Fibroblast of pulmonary artery (primary cell): ENCODE measurements at places on chromosomes 13 and 19.

- no peak for DNase-seq
Observed at GRCh38 chr19:31132753-31133110, 216.5 kb downstream of the TSHZ3 start.

DNA sequence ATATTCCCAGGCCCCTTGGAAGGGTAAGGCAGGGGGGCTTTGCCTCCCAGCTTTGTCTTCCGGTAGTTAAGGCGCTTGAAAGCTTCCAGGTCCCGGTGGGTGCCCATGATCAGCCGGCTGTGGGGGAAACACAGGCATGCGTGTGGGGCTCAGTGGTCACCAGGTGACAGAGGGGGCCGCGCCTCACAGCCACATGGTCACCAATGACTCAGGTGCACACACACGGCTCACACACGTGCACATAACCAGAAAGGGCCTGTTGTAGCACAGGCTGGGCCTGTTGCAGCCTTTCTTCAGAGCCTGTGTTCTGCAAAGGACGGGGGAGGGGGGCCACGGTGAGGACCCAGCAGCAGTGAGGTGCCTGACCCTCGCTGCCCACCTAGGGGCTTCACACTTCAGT is 5.9 kb downstream of the NANOS3 start:
- no peak for DNase-seq

- no peak for DNase-seq
Observed at GRCh38 chr13:20760872-20761271, 12.9 kb downstream of the EEF1AKMT1 start.

DNA sequence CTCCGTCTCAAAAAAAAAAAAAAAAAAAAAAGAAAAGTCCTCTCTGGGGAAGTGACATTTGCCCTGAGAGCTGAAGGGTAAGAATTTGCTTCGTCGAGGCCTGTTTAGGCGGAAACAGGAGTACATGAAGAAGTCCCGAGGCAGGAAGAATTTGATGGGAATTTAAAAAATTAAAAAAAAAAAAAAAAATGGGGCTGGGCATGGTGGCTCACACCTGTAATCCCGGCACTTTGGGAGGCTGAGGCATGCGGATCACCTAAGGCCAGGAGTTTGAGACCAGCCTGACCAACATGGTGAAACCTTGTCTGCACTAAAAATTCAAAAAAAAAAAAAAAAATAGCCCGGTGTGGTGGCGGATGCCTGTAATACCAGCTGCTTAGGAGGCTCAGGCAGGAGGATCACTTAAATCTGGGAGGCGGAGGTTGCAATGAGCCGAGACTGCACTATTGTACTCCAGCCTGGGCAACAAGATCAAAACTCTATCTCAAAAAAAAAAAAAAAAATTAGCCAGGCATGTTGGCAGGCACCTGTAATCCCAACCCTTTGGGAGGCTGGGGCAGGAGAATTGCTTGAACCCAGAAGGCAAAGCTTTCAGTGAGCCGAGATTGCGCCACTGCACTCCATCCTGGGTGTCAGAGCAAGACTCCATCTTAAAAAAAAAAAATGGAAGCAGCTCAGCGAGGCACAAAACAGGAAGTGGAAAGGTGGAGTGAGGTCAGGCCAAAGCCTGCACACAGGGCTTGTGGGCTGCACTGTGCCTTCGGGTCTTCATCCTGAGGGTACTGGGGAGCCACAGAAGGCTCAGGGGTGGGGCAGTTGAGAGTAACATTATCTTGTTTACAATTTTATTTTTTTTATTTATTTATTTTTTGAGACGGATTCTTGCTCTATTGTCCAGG is 4.9 kb downstream of the BAX start:
- no peak for DNase-seq

- DNase-seq, result no peak
Observed at GRCh38 chr13:89827552-89827951, 1519.9 kb upstream of the MIR17HG start.

GRCh38 chr19:35354898-35355297 is 3.4 kb upstream of the FFAR3 start:
- no peak for DNase-seq

GRCh38 chr13:80168089-80168850 is 172.7 kb downstream of the SPRY2 start:
- peak; percentile 35 for DNase-seq

DNA sequence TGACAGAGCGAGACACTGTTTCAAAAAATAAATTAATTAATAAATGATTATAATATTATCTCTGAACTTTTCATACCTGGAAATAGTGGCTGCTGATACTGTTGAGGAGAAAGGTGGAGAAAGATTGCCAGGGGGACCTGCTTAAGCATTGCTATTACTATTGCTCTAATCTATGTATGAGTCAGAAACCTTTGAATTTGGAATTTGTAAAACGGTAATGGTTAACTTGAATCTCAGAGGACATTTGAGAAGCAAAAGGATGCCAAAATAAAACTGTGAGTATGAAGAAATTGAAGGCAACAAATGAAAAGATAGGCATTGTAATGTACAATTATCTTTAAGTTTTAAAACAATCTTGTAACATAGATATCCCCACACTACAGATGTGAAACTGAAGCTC is 5.2 kb downstream of the MRPL57 start:
- DNase-seq, result no peak

DNA sequence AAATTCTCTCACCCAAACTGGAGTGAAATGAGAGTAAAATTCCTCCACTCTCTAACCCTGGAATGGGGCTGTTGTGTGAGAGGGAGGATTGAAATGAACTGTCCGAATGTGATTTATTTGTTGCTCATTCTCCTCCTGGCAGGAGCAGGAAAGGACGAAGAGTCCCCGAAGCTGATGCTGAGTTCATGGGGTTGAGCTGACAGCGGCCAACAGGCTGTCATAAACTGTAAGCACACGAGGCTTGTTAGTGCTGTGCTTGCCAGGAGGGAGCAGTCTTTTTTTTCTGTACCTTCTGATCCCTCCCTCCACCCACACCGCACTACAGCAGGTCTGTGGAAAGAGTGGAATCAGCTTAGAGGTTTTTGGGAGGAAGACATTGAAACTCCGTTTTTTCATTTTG is 33.1 kb upstream of the ZNF331 start:
- no peak for DNase-seq

DNA sequence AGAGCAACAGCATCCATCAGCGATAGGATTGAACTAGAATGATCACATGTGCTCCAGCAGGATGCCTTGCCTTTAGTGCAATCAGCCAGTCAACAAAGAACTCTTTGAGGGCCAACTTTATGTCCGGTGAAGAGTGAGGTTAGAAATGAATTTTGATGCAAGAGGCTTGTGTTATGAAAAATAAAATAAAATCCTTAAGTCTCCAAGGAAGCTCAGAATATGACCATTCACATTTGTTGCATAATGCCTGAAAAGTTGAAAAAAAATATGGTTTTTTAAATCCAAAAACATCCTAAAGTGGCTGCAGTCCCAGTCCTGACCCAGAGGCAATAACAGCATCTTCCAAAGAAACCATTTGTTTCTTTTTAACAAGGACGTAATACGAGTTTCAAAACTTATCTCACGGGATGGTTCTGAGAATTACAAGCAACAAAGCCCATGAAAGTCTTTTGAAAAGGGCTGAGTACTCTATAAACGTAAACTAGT is 61.3 kb downstream of the DCLK1 start:
- DNase-seq, result peak; percentile 9

DNA sequence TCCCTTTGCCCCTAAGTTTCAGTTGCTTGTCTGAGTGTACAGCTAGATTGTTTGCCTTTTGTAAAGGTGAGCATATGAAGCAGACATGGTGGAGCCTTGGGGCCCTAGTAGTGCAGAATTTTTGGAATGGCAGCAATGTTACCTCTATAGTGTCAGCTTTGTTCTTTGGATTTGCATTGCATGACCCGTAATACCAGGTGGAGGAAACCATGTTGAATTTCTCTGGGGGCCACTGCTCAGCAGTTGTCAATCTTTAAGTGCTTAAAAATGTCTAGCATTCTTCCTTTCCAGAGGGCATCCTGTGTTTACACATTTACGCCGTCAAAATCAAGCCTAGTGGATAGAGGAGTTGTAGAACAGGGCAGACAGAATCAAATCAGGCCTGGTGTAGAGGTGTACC is 303.3 kb downstream of the ATP8A2 start:
- no peak for DNase-seq

- peak; percentile 16 for DNase-seq
Observed at GRCh38 chr19:9565900-9566705, 18.2 kb downstream of the ZNF121 start.

- peak; percentile 60 for DNase-seq
Observed at GRCh38 chr19:41223431-41224234, 4.6 kb downstream of the AXL start.

DNA sequence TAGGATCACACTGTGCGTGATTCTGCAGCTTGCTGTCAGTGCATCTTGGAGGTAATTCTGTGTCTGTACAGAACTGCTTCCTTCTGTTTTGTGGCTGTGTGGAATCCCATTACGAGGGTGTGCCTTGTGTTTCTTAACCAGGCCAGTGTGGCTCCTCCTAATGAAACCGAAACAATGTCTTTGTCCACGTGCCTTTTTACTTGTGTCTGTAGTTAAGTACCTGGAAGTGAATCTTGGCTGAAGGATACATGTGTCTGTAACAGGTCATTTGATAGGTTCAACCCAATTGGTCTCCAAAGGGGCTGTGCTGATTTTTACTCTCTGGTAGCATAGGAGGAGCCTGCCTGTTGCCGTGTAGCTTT is 13.1 kb downstream of the NOP53 start:
- DNase-seq, result no peak

DNA sequence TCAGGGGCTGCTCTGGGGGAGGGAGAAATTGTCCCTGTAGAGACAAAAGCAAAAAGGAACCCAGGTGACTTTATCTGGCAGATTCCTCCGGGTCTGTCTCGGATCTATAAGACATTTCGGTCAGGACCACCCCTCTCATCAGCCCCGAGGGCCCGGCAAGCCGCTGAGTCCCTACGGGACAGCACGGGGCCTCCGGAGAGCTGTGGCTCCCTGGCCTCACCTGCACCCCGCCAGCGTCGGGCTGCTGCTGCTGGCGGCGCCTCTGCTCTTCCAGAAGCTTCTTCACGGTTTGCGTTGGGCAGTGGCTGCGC is 1.9 kb downstream of the NFKBID start:
- DNase-seq, result no peak

DNA sequence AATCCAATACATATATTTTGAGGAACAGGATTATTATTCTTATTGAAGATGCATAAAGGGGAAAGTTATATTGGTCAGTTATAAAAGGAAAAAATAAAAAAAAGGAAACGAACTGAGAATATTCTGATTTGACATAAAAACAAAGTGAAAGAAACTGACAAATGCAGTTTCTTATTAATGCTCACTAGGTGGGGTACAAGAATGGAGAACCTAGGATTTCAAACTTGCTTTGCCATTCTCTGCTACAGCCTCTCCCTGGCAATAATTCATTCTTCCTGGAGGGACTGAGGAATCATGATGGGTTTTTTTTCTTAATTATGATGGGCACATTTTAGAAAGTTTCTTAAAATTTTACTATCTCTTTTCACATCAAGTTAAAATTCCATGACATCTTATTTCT is 154.9 kb downstream of the PCDH9 start:
- peak; percentile 62 for DNase-seq

- DNase-seq, result no peak
Observed at GRCh38 chr19:45058622-45059159, 17.6 kb downstream of the ZNF296 start.

DNA sequence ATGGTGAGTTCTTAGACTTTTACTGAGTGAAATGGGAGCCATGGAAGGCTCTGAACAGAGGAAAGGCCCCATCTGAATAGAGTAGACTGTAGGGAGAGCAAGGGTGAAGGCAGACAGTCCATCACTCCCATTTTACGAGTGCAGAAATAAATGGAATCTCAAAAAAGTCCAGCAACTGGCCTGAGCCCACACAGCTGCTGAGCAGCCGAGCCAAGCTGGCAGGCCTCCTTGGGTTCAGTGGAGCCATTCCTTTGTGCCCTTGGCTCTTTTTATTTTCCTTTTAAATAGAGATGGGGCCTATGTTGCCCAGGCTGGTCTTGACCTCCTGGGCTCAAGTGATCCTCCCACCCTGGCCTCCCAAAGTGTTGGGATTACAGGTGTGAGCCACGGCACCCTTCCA is 1.0 kb upstream of the MYH14 start:
- no peak for DNase-seq

- no peak for DNase-seq
Observed at GRCh38 chr13:108948251-108948671, 318.9 kb downstream of the MYO16 start.

GRCh38 chr13:75136151-75136550 is 345.8 kb downstream of the TBC1D4 start:
- DNase-seq, result no peak

DNA sequence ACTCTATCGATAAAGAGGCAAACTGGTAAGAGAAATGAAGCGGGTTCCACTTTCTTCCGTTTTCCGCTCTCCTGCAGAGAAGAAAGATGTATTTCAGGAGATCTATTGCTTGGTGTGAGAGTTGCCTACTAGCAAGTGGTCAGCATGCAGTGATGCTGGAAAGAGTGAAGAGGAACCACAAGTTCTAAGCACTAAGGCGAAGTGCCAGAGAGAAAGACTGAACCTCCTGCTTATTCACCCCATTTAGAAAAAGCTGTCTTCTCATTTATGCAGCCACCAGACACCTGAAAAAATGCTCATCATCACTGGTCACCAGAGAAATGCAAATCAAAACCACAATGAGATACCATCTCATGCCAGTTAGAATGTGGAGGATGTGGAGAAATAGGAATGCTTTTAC is 78.7 kb upstream of the GPC6 start:
- DNase-seq, result no peak
